Stimulated activated CD8-positive, alpha-beta memory T cell treated with anti-CD3 and anti-CD28 coated beads, Interleukin-2, amount 100 ng/mL, for 48 hours (primary cell): ENCODE measurements at places on chromosomes 7 and 10.
A peak's percentile ranks its signal among the peaks of the same experiment; 100 is the strongest.

DNA sequence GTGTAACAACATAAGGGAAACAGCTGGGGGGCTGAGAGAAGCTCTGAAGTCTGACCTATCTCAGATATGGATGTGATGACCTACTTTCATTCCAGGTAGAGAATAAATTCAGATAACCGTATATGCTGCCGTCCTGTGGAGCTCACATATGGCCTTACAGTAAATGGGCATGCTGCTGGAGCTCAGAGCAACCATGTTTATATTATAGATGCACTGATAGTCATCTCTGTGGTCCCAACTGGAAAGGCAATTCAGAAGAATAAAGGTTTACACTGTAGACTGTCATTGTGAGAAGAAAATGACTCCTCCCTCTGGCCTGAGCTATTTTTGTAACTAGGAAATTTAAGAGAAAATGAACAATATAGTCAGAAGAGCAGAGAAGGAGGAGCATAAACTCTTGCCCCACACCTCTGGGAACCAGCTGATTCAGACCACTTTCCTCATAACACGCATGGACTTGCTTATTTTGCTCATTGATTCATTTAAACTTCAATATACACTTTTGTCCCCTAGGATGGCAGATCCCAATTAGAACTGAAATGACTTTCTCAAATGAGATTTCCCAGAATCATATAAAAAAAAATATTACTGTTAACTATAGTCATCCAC lies 69.9 kb upstream of the NXPH1 start:
- DNase-seq: no peak

DNA sequence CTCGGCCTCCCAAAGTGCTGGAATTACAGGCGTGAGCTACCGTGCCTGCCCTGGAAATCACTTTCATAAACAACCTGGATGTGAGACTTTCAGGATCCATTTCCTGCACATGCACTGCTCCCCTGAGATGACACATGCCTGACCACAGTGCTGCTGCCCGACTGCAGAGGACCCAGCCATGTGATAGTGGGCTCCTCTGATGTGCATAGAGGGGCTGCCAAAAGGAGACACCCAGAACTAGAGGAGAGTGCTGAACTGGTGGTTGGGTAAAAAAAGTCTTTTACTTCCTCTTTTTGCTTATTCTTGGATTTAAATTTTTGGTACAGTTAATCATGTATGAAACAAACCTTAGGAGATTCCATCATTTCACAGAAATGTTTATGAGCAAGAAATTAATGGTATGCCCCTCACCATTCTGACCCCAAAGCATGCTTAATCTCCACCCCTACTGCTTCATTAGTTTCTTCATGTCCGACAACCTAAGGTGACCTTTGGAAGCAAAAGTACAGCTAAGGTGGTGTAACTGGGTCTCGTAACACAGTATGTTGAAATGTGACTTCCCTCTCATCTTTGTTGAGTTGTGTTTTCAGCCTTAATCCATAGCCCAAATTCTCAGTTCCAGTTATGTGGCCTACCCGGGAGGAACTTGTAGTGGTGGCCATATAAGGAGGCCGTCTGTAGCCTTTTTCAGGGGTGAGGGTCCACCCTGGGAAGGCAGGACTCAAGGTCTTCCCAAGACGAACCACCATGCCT lies 111.1 kb downstream of the RNF216 start:
- no peak for DNase-seq

DNA sequence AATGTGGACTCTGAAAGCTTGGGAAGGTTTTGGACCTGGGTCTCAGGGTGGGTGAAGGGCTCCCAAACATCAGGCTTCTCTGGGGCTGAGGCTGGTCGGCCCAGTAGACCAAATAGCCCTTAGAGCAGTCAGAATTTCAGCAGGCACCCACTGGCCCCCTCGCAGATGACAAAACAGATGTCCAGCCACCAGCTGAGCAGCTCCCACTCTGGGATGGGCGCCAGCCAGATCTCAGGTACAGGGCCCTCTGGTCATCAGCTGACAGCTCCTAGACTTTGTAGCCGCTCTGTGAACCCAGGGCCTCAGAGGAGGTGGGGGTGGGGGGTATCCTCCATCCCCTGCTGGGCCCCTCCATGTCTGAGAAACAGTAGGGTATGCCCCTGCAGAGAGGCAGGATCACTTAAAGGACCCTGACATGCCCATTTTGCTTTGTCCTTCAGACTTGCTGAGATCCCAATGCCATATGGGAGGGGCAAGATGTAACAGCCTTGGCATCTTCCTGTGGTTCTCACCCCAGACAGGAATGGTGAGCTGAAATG lies 26.5 kb downstream of the HSPA12A start:
- DNase-seq: no peak

- DNase-seq: no peak
Measured at GRCh38 chr7:80207501-80207900, 72.9 kb downstream of the GNAI1 start.

DNA sequence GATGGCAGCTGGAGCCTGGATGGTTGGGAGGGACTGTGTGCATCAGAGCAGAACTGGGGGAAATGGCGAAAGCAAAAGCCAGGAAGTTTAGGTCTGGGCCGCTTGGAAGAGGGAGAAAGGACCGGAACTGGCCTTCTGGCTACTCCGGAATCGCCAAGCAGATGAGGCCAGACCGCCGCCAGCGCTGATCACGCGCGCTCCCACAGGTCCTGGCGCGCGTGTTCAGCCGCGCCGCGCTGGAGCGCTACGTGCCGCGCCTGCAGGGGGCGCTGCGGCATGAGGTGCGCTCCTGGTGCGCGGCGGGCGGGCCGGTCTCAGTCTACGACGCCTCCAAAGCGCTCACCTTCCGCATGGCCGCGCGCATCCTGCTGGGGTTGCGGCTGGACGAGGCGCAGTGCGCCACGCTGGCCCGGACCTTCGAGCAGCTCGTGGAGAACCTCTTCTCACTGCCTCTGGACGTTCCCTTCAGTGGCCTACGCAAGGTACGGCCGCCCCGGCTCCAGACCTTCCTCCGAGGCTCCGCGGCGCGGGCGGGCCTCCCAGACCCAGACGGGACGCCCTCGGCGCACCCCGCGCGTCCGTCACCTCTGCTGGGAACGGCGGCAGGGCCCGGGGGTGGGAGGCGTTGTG lies 2.0 kb downstream of the CYP26C1 start:
- peak; percentile 45 for DNase-seq

DNA sequence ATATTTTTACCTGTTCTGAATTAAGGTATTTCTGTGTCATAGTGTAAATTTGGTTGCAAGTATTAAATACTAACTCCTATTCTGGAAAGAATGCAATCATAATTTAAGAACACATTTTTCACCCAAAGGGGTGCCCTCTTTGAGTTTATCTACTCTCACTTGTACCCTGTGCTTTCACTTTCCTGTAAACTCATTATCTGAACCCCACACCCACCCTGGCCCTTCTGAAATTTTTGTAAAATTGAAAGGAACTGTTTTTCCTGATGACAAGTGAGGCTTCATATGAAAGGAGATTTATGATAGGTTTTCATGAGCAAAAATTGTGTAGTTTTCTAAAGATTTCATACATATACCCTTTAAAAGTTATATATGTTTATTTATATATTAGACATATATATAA lies 134.5 kb downstream of the WNT2 start:
- no peak for DNase-seq

DNA sequence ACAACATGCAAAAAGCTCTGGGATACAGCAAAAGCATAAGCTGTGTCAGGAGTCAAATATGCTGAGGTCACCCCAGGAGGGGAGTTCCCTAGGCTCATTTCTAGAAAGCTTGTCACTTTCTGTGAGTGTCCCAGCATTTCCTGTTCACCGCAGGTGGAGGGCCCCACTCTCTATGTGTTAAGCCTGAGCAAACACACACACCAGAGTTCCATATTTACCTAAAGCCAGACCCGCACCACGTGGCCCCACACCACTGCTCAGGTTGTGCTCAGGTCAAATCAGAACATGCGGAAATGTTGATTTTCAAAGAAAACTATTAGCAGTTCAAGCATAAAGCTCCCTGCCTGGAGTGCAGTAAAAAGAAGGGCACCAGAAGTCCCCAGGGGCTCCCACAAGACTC lies 259.6 kb upstream of the PPP2R2D start:
- DNase-seq: no peak

GRCh38 chr10:126663880-126664279 lies 6.6 kb downstream of the C10orf90 start:
- no peak for DNase-seq

DNA sequence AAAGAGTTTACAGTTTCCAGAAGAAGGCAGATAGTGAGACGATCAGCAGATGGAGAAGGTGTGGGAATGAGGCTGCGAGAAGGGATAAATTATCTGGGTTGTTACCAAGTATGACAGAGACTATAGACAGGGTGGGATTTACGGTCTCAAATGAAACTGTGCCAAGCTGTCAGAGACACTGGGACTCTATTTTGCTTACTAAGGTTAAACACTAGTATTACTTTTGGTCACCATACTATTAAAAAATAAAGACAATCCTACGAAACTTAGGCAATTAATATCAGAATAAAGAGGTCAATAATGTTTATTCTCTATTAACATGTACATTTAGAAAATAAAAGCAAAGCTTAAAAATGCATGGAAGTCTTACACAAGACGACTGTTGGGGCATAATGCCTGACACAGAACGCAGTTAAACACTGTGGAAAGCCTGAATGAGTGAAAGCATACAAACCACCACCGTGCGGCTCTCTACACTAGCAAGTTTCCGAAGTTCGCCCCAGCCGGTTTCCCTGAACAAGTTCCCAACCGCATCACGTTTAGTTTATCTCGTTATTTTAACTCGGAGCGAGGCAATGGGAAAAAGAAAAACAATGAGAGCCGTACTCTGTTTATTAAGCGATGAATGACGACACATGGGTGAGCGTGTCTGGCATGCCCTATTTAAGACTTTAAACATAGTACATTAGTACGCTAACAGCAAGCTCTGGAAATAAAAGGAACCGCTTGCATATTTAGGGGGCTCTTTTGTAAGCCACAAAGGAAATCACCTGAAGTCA lies 909 bp upstream of the CC2D2B start:
- DNase-seq: peak; percentile 21

DNA sequence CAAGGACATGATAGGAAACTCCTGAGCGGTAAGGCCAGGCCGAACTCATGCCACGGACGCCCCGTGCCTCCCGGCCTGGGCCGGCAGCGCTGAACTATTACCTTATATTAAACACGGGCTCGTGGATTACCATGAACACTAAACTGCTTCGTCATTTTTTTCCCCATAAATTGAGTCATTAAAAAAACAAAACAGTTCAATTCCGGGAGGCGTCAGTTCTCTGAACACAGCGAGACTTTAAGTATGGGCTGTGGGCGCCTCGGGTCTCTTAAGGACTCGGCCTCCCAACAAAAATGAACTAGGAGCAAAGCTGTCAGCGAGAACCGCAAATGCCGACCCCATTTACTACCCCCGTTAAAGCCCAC lies 519 bp downstream of the PITRM1 start:
- peak; percentile 28 for DNase-seq

- DNase-seq: no peak
Measured at GRCh38 chr10:49412571-49412970, 16.7 kb upstream of the DRGX start.

GRCh38 chr7:29843093-29843492 lies 36.8 kb downstream of the WIPF3 start:
- DNase-seq: no peak

DNA sequence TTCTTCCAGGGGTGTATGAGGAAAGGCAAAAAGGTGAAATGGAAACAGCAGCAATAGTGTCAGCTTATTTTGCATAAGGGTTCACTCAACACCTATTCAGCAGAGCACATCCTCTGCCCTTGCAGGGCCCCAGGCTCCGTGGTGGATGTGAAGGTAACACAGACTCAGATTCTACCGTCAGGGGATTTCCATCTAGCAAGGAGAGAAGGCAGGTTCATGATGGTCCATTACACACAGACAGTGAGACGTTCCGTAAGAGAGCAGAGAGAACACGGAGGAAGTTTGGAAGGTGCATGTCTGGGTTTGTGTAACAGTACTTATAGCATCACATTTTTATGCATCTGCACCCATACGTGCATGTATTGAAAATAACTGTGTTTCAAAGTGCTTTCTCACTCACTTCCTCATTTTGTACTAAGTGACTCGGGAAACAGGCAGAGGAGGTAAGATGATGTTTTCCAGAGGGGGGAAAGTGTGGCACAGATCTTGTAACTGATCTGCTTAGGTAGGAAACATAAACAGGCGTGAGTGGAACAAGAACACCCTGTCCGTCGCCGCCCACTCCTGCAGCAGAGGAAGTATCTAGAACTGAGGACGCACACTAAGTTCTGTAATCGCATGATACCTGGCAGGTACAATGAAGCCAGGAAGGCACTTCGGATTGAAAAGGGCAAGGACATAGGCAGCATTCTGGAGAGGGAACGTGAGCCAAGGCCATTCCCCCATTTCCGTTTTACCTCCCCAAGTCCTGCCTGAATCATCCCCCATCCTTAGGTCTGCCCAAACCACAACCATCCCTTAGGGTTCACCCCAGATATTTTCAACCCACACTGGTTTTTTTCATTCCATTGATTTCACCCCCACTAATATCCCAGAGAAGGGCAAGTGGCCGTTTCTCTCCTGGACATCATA lies 1.0 kb upstream of the ENO4 start:
- no peak for DNase-seq

GRCh38 chr7:50197549-50197948 lies 104.5 kb upstream of the ZPBP start:
- DNase-seq: peak; percentile 72

DNA sequence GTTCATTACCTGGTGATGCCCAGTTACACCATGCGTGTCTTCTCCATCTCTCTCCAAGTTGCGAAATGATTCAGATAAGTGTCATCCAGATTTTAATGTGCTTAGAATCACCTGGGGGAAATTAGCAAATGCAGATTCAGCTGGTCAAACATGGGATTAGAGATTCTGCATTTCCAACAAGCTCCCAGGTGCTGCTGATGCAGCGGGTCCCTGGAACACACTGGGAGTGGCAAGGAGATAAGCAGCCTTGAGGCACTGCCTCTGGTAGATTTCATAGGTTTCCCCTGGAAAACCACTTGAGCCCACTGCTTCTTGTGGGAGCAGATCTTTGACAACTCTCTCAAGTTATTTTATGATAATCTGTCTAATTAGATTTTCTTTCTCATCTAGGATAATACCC lies 196.0 kb upstream of the C7orf33 start:
- DNase-seq: no peak

- DNase-seq: no peak
Measured at GRCh38 chr10:37752334-37752875, 105.0 kb downstream of the ZNF248 start.

DNA sequence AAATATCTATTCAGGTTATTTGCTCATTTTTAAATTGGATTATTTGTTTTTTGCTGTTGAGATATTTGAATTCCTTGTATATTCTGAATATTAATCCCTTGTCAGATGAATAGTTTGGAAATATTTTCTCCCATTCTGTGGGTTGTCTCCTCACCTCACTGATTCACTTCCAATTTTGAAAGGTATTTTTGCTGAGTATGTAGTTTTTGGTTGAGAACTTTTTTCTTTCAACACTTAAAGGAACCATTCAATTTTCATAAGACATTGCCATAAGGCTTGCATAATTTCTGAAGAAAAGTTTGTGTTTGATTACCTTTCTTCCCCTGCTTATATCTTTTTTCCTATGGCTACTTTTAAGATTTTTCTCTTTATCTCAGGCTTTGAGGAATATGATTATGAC lies 8.9 kb upstream of the SCRN1 start:
- no peak for DNase-seq
